Omental fat pad (tissue), 4 donors: ENCODE measurements at places on chromosomes 13 and 19. TPM values are rescaled to one million over a fixed set of nuclear protein-coding genes. Genes with fewer than 3 reads are reported as not detected.

MBD3L2 gene
- not detected for total RNA-seq

APOC1 gene
- 12.3 TPM for total RNA-seq

TUBB4A gene
- not detected for total RNA-seq

NLRP11 gene
- not detected for total RNA-seq

SIGLEC8 gene
- total RNA-seq = 0.46 TPM

IRGC gene
- not detected for total RNA-seq

ZGLP1 gene
- total RNA-seq = 0.95 TPM

IRS2 gene
- total RNA-seq = 25.2 TPM

C13orf46 gene
- total RNA-seq = 0.84 TPM

NLRP9 gene
- not detected for total RNA-seq

AMER2 gene
- total RNA-seq = not detected

MTUS2 gene
- 0.48 TPM for total RNA-seq

LGALS14 gene
- not detected for total RNA-seq

BCL2L12 gene
- total RNA-seq = 4.4 TPM

ZNF729 gene
- not detected for total RNA-seq

RNF17 gene
- not detected for total RNA-seq

C1QTNF9 gene
- not detected for total RNA-seq

FBXO27 gene
- 3.2 TPM for total RNA-seq

GJB6 gene
- not detected for total RNA-seq

GPR183 gene
- total RNA-seq = 17.2 TPM

NOVA2 gene
- 5.8 TPM for total RNA-seq

ZNF616 gene
- total RNA-seq = 7.1 TPM

IGLON5 gene
- total RNA-seq = 1.7 TPM
